ENCODE measurements at places on chromosomes 11 and 22.

- peaks cover 38% of the 10 kb centered on the region for H3K4me1 ChIP-seq
- H3K4me3 ChIP-seq, result no peak overlapping the region
- no peak overlapping the region for H3K27ac ChIP-seq
- H3K36me3 ChIP-seq, result peaks cover 6% of the 10 kb centered on the region
These were observed 21.0 kb downstream of the C22orf31 start for GRCh38 chr22:29040385-29041275.

DNA sequence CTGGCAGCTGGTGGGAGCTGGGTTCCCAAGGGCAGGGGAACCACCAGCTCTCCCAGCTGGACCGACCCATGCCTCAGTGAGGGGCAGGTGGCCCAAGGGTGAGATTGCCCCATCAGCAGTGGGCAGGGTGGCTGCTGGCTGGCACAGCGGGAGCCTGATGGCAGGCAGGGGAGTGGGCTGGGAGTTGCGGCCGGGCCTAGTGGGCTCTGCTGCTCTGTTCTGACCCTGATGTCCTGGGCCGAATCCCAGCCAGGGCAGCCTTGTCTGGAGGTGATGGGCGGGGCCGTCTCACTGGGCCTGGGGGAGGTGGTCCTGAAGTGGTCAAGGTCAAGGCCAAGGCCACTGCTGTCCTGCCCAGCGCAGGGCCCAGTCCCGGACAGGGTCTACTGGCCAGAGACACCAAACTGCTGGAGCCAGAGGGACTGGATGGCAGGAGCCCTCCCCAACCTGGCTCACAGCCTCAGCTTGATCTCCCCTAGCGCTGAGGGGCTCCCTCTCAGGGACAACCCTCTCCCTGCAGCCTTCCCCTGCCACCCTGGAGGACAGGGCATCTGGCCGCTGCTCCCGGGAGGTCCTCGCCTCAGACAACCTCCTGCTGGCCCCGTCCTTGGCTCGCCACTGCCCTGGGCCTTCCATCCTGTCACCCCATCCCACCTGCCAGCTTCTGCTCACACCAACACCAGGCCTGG, 26.5 kb upstream of the PPARA start:
- DNase-seq, result no peak
- H3K4me3 ChIP-seq, result no peak overlapping the region
- no peak overlapping the region for H3K27ac ChIP-seq
- no peaks in the 10 kb centered on the region for H3K27me3 ChIP-seq
- peaks cover 5% of the 10 kb centered on the region for H3K4me1 ChIP-seq

- no peaks in the 10 kb centered on the region for H3K4me1 ChIP-seq
- peaks cover 15% of the 10 kb centered on the region for H3K36me3 ChIP-seq
- DNase-seq, result no peak
- H3K4me3 ChIP-seq, result no peak overlapping the region
- H3K27ac ChIP-seq, result peak overlapping the region; percentile 48
- H3K27me3 ChIP-seq, result no peaks in the 10 kb centered on the region
These were observed 13.6 kb downstream of the GATD1 start for GRCh38 chr11:763549-764321.

- no peak overlapping the region for H3K27ac ChIP-seq
- H3K27me3 ChIP-seq, result no peaks in the 10 kb centered on the region
- H3K4me3 ChIP-seq, result no peak overlapping the region
- no peaks in the 10 kb centered on the region for H3K36me3 ChIP-seq
These were observed 12.5 kb upstream of the C1QTNF4 start for GRCh38 chr11:47606731-47607130.

GRCh38 chr11:96134602-96135001, 208.4 kb downstream of the MAML2 start:
- no peaks in the 10 kb centered on the region for H3K36me3 ChIP-seq
- no peaks in the 10 kb centered on the region for H3K27me3 ChIP-seq
- DNase-seq, result no peak
- H3K27ac ChIP-seq, result peak overlapping the region; percentile 34
- no peak overlapping the region for H3K4me3 ChIP-seq

- no peak for DNase-seq
- H3K4me3 ChIP-seq, result no peak overlapping the region
- H3K4me1 ChIP-seq, result no peaks in the 10 kb centered on the region
- H3K27ac ChIP-seq, result no peak overlapping the region
- H3K27me3 ChIP-seq, result no peaks in the 10 kb centered on the region
- no peaks in the 10 kb centered on the region for H3K36me3 ChIP-seq
These were observed 168.2 kb downstream of the ETS1 start for GRCh38 chr11:128419012-128419767.

- H3K27ac ChIP-seq, result no peak overlapping the region
- no peaks in the 10 kb centered on the region for H3K36me3 ChIP-seq
- peak; percentile 55 for DNase-seq
- H3K4me3 ChIP-seq, result no peak overlapping the region
These were observed 28.8 kb upstream of the MOB2 start for GRCh38 chr11:1515082-1516060.

DNA sequence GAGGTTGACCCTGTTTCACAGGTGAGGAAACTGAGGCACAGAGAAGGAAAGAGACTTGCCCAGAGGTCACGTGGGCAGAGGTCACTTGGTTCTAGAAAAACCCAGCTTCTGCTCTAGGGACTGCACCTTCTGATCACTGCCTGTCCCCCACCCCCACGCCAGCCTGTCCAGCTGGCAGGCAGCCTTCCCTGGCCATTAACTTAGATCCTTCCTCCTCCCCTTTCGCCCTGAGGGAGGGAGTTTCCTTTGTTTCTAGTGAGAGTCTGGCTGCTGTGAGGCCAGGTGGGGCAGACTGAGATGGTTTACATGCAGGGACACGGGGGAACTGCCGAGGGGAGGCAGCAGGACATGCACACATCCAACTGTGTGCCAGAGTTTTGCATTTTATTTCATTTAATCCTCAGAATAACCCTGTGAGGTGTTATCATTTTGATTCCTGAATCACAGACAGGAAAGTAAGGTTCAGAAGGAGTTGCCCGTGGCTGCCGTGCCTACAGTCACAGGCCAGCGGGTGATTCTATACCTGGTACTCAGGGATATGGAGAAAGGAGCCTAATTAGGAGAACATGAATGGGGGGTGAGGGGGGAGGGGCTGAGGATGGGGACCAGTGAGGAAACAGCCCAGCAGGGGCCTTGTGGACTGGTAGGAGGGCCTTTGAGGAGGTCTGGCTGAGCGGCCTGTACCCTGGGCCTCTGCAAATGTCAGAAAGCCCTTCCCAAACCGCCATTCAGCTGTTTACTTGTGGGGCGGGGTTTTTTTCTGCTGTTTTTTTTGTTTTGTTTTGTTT, 3.4 kb downstream of the FAM83F start:
- H3K4me1 ChIP-seq, result peaks cover 75% of the 10 kb centered on the region
- no peak overlapping the region for H3K4me3 ChIP-seq
- DNase-seq, result peak; percentile 60

GRCh38 chr22:20238901-20239675, 29.0 kb downstream of the RTN4R start:
- no peak overlapping the region for H3K4me3 ChIP-seq
- DNase-seq, result no peak
- H3K4me1 ChIP-seq, result no peaks in the 10 kb centered on the region
- no peak overlapping the region for H3K27ac ChIP-seq

DNA sequence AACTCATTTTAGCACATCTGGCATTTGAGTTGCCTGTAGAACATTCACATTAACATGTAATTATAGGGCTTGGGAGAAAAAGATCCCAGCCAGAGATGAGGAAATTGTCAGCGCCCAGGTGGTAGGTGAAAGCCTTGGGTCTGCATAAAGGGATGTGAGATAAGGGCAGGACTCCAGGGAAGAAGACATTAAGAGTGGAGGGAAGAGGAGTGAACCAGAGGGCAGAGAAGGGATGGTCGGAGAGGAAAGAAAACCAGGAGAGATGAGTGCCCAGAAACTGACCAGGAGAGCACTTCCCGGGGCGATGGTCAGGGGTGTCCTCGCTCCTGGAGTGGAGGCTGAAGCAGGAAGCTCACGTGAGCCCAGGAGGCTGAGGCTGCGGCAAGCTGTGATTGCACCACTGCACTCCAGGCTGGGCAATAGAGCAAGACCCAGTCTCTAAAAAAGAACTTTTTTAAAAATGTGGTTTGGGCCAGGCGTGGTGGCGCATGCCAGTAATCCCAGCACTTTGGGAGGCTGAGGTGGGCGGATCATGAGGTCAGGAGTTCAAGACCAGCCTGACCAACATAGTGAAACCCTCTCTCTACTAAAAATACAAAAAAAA, 20.3 kb upstream of the DGKZ start:
- no peaks in the 10 kb centered on the region for H3K4me1 ChIP-seq
- no peak for DNase-seq
- peaks cover 1% of the 10 kb centered on the region for H3K36me3 ChIP-seq
- no peaks in the 10 kb centered on the region for H3K27me3 ChIP-seq
- H3K4me3 ChIP-seq, result no peak overlapping the region

GRCh38 chr22:33766091-33766490, 154.2 kb downstream of the LARGE1 start:
- no peak overlapping the region for H3K27ac ChIP-seq
- no peak for DNase-seq
- H3K4me1 ChIP-seq, result no peaks in the 10 kb centered on the region
- H3K4me3 ChIP-seq, result no peak overlapping the region
- H3K27me3 ChIP-seq, result no peaks in the 10 kb centered on the region

DNA sequence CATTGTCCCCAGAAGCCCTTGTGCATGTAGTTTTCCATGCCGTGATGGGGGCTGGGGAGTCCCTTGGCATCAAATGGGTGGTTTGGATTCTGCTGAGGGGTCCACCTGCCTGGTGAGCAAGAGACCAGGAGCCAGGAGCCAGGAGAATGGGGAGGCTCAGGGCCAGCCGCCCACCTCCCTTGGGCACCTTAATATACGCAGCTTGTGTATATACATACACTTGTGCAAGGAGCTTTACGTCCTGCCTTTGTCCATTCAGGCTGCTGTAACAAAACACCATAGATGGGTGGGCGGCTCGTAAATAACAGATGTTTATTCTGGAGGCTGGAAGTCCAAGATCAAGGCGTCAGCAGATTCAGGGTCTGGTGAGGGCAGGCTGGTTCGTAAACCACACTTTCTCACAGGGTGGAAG, 62.5 kb downstream of the SMIM38 start:
- H3K4me1 ChIP-seq, result no peaks in the 10 kb centered on the region
- DNase-seq, result no peak
- no peak overlapping the region for H3K27ac ChIP-seq
- H3K36me3 ChIP-seq, result no peaks in the 10 kb centered on the region

- H3K4me1 ChIP-seq, result peaks cover 64% of the 10 kb centered on the region
- no peaks in the 10 kb centered on the region for H3K27me3 ChIP-seq
- peak within 1 kb of the TSS; percentile 52 for H3K27ac ChIP-seq
- H3K4me3 ChIP-seq, result peak within 1 kb of the TSS; percentile 85
- DNase-seq, result peak; percentile 73
- no peaks in the 10 kb centered on the region for H3K36me3 ChIP-seq
These were observed at the start of gene CREB3L1 for GRCh38 chr11:46277622-46278386. TSS of gene CREB3L1 (plus strand) at chr11:46277662. CDS start at chr11:46278112, 450 bp downstream.

- no peaks in the 10 kb centered on the region for H3K27me3 ChIP-seq
- no peaks in the 10 kb centered on the region for H3K36me3 ChIP-seq
- no peak for DNase-seq
- H3K27ac ChIP-seq, result no peak overlapping the region
- no peak overlapping the region for H3K4me3 ChIP-seq
These were observed 66.1 kb downstream of the FAM76B start for GRCh38 chr11:95723361-95723942.

DNA sequence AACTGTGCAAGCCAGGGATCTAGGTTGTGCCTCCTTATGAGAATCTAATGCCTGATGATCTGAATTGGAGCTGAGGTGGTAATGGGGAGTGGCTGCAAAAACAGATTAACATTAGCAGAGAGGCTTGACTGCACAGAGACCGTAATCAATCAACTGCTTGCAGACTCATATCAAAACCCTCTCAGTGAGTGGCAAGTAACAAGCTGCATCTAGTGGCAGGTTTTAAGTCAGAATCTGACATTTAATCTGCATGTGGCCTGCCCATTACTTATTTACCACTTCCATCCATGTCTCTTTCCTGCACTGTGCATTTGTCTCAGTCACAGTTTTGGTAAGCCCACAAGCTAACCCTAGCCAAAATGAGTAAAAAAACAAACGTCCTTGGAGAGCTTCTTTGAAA, 11.2 kb downstream of the C11orf58 start:
- DNase-seq, result no peak
- no peaks in the 10 kb centered on the region for H3K27me3 ChIP-seq
- no peak overlapping the region for H3K27ac ChIP-seq
- H3K4me3 ChIP-seq, result no peak overlapping the region
- H3K36me3 ChIP-seq, result peaks cover 9% of the 10 kb centered on the region

DNA sequence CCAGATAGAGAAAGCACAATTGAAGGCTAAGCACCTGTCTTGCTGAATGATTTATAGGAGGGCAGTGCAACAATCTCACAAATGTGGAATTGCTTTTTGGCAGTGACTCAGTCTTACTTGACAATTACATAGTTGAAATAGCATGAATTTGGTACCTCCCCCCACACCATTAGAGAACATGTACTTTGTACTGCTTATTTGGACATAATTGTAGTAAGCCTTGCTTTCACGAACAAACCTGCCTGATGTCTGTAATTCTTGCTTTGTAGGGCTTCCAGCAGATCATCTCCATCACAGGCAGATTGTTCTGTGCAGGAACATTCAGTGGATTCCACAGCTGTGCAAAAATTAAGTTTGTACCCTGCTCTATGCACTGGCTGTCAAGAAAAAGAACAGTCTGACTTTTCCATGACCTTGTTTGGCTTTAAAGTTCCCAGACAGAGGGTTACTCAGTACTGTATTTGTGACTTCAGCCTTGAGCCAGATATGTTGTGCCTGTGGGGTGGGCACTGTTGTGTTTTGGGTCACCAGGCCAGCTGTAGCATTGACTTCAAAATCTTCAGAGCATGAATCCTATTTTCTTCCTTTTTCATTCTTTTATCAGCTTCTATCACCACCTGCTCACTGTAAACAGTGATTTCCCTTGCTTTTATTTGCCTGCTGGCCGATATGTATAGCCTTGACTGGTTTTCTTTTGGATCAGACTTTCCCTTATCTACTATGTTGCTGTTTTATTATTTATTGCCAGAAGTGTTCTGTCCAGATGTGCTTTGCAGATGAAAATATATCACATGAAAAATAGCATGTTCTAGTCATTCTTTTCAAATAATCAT, 941.0 kb upstream of the CHORDC1 start:
- peak; percentile 52 for DNase-seq
- no peak overlapping the region for H3K4me3 ChIP-seq
- H3K27ac ChIP-seq, result peak overlapping the region; percentile 58
- H3K36me3 ChIP-seq, result no peaks in the 10 kb centered on the region
- H3K4me1 ChIP-seq, result peaks cover 30% of the 10 kb centered on the region

- no peak overlapping the region for H3K27ac ChIP-seq
- peaks cover 3% of the 10 kb centered on the region for H3K36me3 ChIP-seq
- H3K27me3 ChIP-seq, result no peaks in the 10 kb centered on the region
- no peaks in the 10 kb centered on the region for H3K4me1 ChIP-seq
These were observed 24.2 kb downstream of the MRE11 start for GRCh38 chr11:94469416-94469815.

Measured in Caco-2 (cell line).